DMS79 treated with DMSO at 0.1 percent for 48 hours (cell line): ENCODE measurements at places on chromosomes 1 and 21.
A peak's percentile ranks its signal among the peaks of the same experiment; 100 is the strongest.

GRCh38 chr1:227891955-227892488, 55.7 kb downstream of the WNT9A start:
- no peak for DNase-seq

DNA sequence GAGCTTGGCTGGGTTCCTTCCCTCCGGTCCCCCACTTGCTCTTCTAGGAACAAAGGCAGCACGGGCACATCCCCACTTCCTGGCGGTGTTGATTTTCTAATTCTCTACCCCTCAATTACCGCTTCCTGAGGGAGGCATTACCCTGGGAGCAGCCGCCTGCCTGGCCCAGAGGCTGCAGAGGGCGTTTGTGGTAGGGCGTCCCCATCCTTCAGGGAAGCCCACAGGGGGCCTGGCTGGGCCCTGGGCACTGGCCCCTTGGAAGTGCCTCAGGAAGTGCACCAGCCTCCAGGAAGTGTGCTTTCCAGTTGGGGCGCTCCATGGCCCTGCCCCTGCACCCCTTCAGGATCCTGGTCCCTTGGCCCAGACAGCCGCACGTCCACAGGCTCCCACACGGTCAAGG, 42.1 kb upstream of the CASZ1 start:
- no peak for DNase-seq

DNA sequence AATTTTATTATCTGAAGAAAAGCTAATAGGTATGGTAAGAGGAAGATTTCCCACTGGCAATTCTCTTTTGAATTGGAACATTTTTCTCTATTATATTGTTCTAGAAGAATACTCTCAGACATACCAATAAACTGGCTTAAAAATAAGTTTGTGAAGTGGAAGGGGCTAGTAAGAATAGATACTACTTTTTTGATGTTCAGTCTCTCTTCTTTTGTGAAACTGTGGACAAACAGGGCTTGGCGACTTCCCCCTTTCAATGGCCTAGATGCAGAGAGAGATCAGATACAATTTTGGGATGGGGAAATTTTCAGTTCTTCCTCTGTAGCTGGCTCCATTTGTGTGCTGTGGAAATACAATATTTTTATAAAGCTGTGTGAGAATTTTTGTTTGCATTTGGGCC, 2.5 kb downstream of the PBX1 start:
- DNase-seq, result peak; percentile 35

DNA sequence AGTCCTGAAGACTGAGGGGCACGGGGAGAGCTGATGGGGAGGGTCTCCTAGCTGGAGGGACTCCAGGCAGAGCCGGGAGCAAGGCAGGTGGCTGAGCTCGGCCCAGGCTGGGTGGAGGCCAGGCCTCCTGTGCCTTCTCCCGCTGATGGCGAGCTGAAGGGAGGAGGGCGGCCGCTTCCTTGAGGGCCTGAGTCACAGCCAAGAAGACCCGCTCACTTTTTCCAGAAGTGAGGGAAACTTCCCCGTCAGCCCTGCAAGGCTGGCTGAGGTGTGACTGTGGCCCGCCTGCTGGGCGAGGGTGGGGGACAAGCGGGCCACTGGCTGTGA, 1.7 kb upstream of the VWA1 start:
- DNase-seq, result peak; percentile 19

- DNase-seq, result no peak
These were observed 24.7 kb downstream of the NPHS2 start for GRCh38 chr1:179550746-179551682.

- no peak for DNase-seq
These were observed 2.4 kb upstream of the PPP1R15B start for GRCh38 chr1:204414016-204414415.

- no peak for DNase-seq
These were observed 4.0 kb upstream of the GBP5 start for GRCh38 chr1:89276690-89277089.

- no peak for DNase-seq
These were observed 98.9 kb downstream of the PGBD5 start for GRCh38 chr1:230326971-230327891.

DNA sequence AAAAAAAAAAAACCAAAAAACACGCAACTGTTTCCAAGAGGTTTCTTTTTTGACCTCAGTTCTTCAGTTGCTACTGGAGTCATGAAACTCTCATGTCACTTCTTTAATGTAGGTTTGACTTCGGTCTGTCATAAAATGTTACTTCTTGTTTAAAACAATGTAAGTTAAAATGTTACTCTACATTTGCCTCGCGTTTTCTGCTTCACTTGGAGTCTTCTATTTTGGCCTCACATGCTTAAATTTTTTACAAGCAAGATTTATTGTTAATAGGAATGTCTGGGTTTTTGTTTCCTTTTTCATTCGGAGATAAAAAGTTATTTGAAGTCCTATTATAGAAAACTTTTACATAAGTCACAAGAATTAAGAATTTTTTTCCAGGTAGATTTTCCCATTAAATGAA, 880.2 kb downstream of the LTN1 start:
- no peak for DNase-seq

DNA sequence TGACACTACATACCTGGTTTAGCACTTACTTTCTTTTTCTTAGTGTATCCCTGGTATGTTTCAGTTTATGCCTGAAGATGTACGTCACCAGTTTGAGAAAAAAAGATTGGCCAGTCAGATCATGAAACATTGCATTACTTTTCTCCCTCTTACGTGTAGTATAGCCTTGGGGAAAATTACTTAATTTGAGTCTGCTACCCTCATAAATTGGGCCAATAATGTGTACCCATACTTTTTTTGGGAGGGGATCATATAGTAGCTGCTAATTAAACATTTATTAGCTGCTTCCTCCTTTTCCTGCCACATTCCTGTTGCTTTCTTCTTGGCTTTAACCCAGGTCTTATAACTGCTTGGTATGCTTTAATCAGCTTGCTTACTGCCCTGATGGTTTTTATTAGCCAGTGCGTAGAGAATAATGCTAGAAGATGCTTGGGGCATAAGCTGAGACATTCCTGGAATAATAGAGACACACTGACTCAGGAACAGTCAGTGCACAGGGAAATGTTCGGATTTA, 32.1 kb downstream of the RABGAP1L start:
- no peak for DNase-seq

DNA sequence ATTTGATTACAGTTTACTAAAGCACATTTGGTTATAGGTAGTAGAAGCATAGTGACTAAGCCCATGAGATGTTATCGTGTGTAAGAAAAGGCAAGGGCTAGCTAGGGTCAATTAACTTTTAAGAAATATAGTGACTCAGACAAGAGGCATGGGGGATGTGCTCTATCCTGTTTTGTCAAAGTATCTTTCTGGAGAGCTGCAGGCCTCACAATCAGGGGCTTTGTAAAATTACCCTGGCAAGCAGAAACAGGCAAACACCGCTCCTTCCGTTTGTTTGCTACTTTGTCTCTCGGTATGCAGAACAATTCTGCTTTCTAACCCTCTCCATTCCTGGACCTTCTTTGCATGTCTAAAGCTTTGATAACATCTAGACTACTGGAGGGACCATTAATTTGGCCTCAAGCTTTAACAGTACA, 26.1 kb upstream of the ZNF697 start:
- DNase-seq, result no peak

GRCh38 chr1:38860454-38860795, 853 bp upstream of the RRAGC start:
- peak; percentile 40 for DNase-seq

DNA sequence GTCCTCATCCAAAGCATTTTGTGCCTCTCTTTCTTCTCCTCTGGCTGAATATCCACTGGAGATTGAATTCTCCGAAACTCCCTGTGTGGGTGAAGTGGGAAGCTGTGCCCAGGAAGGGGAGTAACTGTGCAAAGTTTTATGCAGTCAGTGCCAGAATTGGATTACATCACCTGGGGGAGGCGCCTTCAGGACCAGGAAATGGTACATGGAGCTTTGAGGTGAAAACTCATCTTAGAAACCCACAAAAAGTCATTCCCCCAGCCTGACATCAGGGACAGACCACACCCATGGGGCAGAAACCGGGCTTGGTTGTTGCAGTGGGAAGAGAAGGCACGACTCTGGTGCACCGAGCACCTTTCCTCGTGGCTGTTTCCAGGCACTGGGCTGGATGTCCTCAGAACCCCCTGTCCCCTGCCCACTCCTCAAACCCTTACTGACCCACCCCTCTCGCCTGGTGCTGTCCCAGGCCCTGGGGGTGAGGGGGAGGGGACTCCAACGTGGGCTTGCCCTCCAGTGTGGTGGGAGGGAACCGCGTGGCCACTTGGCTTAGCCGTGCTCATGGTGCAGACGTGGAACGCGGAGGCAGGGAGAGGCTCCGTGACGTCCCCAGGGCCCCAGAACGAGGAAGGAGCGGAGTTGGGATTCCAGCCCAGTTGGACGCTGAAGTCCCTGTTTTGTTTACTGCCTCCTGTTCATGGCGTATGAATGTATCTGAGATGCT, 15.7 kb downstream of the TFF3 start:
- no peak for DNase-seq

DNA sequence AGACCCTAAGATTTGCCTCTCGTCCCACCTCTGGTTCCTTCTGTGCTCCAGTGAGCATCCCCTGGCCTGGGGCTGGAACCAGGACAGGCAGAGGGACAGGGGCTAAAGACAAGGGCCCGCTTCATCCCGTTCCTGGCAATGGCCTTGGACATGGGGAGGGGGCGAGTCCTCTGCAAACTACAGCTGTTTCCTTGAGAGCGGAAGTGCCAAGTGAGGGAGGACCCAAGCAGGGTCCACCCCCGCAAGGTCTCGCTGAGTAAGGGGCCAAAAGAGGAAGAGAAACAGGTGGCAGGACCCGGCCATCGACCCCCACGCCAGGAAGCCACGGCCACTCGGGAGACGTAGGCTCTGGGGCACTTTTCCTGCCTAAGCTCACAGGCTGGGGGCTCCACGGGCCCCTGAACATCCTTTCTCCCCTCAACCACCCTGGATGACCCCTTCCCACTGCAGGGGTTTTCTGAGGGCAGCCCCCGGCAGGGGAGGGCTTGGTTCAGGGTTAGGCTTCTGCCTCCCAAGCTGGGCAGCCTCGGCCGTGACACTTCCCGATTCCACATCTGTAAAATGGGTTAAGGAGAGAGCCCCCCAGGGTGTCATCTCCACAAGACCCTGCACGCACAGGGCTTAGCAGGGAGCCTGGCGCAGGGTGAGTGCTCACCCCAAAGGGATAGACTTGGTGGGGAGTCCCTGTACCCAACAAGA, 17.9 kb upstream of the PLEKHG5 start:
- no peak for DNase-seq

- peak; percentile 27 for DNase-seq
These were observed at the start of gene BCAN for GRCh38 chr1:156641761-156642264. TSS of gene BCAN (plus strand) at chr1:156642117. CDS start at chr1:156646055, 3,938 bp downstream.

- no peak for DNase-seq
These were observed 7.4 kb downstream of the ZNF436 start for GRCh38 chr1:23362218-23362713.

GRCh38 chr1:230191079-230191804, 124.2 kb downstream of the GALNT2 start:
- no peak for DNase-seq

GRCh38 chr1:50742523-50742922, 217.5 kb downstream of the FAF1 start:
- DNase-seq, result no peak

DNA sequence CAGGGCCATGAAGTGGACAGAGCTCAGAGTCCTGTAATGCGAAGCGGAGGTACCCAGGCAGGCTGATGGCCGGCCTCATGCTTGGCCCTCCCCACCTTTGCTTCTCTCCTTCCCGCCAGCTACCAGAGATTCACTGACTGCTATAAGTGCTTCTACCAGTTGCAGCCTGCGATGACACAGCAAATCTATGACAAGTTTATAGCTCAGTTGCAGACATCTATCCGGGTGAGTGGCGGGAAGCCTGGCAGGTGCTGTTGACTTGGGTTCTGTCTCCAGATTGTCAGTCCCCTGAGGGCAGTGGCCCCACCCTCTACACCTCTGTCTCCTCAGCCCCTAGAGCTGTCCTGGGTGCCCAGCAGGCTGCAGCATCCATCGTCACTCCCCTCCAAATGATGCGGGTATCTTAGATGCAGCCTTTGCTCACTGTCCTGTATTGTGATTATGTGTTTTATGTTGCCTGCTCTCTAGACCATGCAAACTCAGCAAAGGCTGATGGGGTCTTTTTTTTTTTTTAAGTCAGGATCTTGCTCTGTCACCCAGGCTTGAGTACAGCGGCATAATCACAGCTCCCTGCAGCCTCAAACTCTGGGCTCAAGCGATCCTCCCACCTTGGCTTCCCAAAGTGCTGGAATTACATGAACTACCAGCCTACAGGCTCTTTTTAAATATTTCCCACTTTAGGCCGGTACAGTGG, 9.6 kb upstream of the BGLAP start:
- no peak for DNase-seq

DNA sequence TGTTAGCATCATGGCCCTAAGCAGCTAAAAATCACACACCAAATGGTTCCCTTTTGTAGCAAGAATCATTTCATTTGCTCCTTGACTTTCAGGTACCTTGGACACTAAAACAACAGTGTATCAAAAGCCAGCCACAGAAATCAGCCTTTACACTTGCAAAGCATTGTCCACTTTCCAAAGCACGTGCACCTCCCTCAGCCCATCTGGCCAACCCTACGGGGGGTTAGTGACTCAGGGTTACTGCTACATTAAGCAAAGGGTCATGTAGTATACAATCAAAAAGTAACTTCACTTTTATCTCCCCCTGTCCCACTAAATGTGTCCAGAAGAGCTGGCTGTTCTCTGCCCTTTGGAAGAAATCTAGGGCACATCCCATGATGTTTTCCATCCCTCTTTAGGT, 149.7 kb downstream of the HIVEP3 start:
- DNase-seq, result no peak

DNA sequence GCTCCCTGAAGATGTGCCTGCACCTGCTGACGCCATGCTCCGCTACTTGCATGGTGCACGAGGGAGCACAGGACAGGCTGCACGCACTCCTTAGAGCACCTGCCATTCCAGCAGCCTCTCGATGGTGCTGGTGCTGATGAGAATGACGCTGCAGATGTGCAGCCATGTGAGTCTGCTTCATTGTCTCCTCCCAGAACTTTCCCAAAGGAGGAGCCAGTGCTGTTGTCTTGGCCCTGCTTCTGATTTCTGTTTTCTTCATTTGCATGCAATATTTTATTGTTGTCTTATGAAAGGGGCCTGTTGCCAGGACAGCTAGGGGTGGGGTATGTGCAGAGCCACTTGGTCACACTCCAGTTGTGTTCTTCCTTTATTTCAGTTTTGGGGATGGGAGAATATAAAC, 70.1 kb downstream of the PCBP3 start:
- DNase-seq, result peak; percentile 60

DNA sequence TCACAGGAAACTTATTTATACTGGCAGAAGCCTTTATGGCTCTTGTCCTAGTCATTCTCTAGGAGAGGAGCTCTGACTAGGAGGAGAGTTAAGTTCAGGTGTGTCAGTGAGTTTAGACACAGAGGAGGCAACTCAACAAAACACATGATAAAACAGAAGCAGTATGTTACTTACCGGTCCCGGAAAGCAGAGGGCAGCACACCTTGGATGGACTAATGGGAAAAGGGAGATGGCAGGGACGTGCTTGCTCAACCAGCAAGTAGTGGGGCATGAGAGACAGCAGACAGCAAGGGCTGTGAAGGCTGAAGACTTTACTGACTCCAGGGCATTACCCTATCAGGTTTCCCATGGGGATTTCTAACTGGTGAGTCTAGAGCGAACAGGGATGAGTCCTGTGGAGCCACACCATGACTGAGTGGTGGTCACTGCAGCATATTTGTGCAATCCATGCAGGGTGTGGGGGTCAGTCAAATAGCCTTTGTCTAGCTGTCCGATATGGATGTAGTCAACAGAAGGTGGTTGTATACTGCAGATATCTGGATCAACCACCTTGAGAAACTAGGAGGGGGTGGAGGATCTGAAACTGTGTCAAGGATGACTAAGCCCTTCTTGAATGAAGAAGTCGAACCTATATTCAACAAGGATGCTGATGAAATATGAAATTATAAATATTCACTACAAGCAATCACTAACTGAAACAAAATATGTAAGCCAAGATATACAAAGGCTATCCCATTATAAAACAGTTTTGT, 596.3 kb upstream of the CHRM3 start:
- no peak for DNase-seq
